ENCODE measurements at places on chromosomes 16 and 17.

DNA sequence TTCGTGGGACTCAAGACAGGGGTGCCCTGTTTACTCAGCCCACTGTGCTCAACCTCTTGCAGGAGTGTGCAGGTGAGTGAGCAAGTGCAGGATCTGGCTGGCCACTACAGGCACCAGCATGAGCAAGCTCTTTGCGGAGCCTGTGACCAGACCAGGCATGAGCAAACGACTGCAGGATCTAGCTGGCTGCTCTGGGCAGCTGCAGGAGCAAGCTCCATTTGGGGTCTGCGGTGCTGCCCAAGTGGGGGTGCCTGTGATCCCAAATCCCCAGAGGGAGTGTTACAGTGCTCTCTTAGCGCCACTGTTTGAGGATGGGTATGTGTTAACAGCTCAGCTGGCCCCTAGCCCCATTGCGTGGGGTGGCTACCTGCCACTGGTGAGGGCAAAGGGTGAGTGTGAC lies 2.4 kb downstream of the USP6 start:
- no peak for DNase-seq

DNA sequence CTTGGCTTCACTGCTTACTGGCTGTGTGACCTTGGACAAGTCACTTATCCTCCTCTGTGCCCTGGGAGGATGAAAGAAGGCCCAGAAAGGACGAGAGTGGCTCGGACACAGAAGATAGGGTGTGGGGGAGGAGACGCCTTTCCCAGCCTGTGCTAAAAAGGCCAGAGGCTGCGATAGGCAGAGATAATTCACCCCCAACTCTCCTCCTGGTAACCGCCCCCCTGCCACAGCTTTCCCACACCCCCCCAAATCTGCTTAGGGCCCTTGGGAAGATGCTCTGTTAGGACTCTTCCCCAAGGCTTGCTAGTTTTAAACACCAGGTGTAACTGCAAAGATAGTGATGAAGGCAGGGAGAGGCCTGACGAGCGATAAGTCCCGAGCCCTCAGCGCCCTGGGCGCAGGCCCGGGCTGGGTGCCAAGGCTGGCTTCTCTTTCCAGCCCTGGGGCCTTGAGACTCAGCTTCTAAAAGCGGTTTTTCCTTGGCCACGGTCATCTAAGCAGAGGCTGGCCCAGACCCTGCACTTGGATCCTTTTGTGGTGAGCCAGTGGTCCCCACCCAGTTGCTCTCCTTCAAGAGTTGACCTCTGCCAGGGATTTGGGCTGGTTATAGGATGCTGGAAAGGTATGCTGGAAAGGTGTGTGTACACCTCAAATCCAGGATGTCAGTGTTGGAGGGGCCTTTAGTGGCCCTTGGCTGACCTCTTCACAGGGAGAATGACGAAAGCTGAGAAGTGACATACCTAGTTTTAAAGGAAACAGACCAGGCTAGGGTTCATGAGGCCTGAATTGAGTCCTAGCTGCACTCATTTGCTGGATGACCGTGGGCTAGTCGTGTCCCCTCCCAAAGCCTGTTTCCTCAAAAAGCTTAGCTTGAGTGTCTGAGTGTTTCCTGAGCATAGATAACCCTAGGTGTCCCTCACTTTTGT lies 3.4 kb upstream of the PPP1R9B start:
- DNase-seq: peak; percentile 98

GRCh38 chr16:82011199-82011641 lies at the start of gene SDR42E1:
TSS of gene SDR42E1 (minus strand) at chr16:82011470. CDS start at chr16:82000858, 10,612 bp downstream.
- no peak for DNase-seq

DNA sequence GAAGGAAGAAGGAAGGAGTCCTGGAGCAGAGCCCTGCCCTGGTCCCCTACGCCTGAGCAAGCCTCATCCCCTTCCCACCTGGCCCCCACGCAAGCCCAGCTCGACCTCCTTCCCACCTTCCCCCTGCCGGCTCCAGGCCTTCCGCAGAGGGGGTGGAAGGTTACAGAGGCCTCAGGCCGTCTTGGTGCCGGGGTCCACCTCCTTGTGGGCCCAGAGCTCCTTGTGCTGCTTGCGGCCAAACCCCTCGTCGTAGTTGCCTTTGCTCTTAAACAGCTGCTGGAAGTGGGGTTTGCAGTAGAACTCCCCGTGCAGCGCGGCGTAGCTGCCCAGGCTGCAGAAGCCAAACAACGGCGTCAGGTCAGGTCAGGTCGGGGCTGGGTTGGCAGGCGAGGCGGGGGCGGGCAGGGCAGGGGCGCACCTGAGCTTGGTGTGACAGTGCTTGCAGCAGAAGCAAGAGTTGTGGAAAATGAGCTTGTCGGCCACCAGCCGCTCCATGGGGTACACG lies 1.5 kb downstream of the LIMD2 start:
- DNase-seq: peak; percentile 20

- DNase-seq: no peak
Observed at GRCh38 chr17:59366773-59367656, 35.6 kb downstream of the YPEL2 start.

DNA sequence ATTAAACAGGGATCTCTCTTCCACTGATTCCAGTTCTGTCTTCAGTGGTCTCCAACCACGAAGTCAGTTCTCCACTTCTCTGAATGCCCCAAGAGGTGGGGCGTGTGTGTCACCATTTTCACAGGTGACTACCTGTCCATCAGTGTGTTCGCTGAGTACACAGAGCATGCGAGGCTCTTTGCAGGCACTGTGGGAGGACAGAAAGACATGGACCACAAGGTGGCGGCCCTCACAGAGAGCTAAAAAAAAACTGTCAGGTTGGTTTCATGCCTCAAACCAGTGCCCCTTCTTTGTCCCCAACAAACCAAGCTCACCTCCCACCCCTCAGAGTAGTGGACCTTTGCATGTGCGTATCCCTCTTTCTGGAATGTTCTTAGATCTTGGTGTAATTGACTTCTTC lies 13.8 kb downstream of the EMP2 start:
- DNase-seq: no peak

GRCh38 chr16:17831330-17831729 lies 360.6 kb upstream of the XYLT1 start:
- no peak for DNase-seq

All from hematopoietic multipotent progenitor cell treated with erythropoietin and hydrocortisone succinate and interleukin-3 and kit ligand, for 8 days (in vitro differentiated cells).